ENCODE measurements at places on chromosomes 5 and 9.

DNA sequence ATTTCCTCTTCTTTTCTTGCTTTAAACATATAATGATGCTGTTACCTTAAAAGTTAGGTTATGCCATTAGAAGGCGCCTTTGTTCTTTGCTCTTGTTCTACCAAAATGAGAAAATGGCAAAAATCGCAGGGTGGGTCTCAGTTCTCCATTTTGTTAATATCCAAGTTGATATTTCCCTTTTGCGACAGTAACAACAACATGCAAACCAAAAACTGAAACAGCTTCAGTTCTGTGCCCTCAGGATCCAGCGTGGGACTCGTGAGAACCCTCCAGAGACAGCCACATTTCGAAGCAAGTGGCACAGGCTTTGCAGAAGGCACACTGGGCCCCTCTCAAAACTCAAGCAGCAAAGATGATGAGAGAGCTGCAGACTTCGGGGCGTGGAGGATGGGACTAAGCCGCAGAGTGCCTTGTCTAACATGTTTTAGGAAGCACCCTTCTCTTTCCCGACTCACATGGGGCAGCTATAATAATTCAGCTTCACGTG, 33.0 kb upstream of the LCP2 start:
- DNase-seq, result no peak

DNA sequence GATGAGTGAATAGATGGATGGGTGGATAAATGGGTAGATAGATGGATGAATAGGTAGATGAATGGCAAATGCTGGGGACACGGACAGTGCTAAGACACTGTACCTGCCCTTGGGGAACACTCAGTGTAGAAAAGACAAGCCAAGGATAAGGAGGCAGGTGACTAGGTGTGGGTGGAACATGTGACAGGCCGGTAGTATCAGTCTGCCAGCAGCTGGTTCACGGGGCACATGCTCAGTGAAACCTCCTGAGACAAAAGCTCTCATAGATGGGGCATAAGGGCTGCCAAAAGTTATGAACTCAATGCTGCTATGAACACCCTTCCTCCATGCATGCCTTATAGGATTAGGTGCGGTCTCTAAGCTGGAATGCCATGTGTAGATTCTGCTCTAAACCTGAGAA, 71.0 kb downstream of the C5orf15 start:
- DNase-seq, result no peak

DNA sequence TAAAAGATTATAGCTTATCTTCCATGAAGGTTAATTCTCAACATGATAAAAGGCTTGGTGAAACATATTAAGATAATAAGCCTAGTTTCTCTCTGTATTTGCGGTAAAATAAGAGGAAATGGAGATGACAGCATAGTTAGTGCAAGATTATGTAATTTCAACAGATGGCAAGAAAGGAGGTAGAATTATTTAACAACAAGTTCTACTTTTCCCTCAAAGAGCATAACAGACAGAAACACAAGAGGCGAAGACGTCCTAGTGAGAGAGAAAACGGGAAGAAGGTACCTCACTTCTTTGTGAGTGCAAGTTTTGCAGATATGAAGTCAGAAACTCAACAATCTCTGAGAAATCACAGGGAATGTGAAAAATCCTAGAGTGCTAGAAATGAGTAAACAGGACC, 144.8 kb upstream of the ADCY2 start:
- no peak for DNase-seq

DNA sequence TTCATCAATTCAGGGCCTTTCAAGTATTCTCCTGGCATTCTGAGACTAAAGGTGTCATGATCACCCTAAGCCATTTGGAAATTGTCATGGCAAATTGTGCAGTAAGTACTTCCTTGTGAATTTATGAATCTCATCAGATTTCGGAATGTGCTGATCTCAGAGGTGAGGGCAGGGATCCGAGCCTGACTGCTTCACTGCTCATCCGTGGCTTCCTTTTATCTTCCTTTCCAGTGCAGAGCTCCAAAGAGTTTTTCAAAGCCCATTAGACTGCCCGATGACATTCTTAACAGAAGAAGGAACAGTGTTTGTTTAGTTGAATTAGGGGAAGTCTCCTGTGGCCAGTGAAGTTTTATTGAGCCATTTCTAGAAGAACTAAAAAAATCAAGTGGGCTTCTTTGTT, 182.8 kb upstream of the GDNF start:
- no peak for DNase-seq

DNA sequence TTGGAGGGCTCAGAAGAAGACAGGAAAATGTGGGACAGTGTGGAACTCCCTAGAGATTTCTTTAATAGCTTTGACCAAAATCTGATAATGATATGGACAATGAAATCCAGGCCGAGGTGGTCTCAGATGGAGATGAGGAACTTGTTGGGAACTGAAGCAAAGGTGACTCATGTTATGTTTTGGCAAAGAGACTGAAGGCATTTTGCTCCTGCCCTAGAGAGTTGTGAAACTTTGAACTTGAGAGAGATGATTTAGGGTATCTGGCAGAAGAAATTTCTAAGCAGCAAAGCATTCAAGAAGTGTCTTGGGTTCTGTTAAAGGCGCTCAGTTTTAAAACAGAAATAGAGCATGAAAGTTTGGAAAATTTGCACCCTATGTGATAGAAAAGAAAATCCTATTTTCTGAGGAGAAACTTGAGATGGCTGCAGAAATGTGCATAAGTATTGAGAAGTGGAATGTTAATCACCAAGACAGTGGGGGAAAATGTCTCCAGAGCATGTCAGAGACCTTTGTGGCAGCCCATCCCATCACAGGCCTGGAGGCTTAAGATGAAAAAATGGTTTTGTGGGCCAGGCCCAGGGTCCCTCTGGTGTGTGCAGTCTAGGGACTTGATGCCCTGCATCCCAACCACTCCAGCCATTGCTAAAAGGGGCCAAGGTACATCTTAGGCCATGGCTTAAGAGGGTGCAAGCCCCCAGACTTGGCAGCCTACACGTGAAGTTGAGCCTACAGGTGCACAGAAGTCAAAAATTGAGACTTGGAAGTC, 463.7 kb upstream of the TLE4 start:
- DNase-seq, result no peak

DNA sequence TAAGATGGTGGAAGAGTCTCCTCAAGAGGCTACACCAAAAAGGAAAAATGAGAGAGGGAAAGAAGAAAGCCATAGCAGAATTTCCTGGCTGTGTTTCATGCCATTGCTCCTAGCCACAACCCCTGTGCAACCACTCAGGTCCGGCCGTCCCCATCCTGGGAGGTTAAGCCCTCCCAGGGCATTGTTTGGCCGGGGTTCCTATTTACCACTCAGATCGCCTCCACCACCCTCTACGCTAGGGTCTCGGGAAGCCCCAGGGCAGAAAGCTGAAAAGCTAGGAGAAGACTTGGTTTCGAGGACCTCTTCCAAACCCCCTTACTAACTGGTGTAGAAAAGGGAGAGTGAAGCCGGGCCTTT, 715 bp downstream of the RC3H2 start:
- DNase-seq, result no peak

GRCh38 chr5:177607452-177608192, 7.7 kb downstream of the B4GALT7 start:
- DNase-seq, result peak; percentile 34

GRCh38 chr5:147732291-147732883, 50.1 kb downstream of the JAKMIP2 start:
- DNase-seq, result no peak

Measured in T-helper 1 cell (primary cell).